ENCODE measurements at places on chromosomes 3 and 15.

DNA sequence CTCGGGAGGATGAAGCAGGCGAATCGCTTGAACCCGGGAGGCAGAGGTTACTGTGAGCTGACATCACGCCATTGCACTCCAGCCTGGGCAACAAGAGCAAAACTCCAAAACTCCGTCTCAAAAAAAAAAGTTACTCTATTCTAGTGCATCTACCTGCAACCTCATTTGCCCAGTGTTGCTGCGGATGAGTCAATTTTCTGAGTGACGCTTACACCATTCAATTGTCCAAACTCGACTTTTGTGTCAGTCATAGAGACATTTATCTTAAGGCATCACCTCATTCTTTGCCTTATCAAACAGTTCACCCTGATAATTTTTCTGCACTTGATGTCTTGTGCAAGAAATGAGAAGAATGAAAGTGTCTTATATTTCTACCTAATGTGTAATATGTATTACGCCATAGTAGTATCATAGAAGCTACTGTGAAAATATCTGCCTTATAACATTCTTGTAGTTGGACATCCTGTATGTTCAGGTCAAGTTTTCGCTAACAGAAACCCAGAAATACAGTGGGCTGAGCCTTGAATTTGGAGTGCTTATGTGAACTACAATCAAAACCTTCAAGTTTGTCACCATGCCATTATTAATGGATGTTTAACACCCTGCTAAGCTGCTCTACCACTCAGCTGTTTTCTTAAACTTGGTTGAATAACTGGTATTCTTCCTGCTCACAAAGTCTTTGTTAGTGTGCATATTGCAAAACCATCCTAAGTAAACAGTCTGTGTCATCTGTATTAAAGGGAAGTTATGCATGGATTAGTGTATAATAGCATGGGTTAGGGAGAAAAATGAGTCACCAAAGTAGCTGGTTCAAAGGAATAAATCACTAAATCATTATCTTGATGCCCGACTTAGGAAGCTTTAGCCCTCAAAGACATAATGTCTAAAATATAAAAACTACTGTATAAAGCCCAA, 531.0 kb upstream of the NR2F2 start:
- no peak for DNase-seq

- DNase-seq: peak; percentile 82
Measured at GRCh38 chr15:69576035-69576526, 123.5 kb downstream of the RPLP1 start.

DNA sequence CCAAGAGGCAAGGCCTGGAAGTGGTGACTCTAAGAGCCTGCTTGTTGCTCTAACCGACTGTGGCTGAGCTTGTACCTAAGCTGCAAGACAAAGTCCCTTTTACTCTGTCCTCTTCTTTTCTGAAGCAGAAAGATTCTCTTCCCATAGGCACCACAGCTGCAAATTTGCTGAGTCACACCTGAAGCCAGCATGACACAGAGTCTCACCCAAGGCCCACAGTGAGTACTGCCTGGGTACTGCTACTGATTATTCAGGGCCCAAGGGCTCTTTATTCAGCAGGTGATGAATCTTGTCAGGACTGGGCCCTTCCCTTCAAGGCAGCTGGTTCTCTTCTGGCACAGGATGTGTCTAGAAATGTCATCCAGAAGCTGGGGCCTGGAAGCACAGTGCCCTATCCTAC, 18.9 kb upstream of the TIGIT start:
- DNase-seq: peak; percentile 36

DNA sequence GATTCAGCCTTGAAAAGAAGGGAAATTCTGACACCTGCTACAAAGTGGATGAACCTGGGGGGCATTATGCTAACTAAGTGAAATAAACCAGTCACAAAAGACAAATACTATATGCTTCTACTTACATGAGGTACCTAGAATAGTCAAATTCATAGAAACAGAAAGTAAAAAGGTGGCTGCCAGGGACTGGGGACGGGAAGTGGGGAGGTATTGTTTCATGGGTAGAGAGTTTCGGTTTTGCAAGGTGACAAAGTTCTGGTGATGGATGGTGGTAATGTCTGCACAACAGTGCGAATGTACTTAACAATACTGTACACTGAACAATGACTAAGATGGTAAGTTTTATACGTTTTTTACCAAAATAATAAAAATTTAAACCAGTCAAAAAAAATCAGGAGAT, 4.8 kb downstream of the IDH2 start:
- peak; percentile 86 for DNase-seq

GRCh38 chr15:36622197-36622795, 42.9 kb downstream of the CDIN1 start:
- DNase-seq: no peak

DNA sequence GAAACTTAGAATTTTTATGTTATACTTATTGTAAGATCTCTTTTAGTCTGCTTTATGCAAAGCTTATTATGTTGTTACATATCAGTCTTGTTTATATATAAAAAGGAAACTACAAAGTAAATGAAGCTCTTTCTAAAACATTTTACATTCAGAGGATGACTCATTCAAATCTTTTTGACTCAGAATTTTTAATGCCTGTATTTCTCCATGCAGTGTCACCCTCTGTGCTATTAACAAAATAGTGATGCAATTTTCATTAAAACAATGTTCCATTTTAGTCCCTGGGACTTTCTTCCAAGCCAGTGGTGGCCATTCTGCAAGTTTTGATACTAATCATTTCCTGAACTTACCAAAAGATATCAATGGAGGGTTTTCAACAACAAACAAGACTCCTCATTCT, 216.1 kb downstream of the NAALADL2 start:
- DNase-seq: no peak

GRCh38 chr15:97085731-97086130, 755.2 kb downstream of the NR2F2 start:
- no peak for DNase-seq

DNA sequence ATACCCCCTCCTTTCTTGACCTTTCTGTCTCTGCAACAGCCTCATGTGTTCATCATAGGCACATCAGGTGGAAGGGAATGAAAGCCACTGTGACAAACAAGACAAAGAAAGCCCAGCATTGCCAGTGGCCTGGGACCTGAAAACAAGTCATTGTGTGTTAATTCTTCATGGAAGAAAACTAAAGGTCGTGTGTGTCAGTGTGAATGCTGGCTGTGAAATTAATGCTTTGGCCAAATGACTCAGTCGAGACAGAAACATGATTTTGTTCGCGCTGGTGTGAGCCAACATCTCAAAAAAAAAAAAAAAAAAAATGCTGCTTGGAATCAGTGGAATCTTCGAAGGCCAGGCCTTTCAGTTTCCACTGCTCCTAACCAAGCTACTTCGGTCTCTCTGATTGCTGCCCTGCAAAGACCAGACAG, 386.5 kb upstream of the PROK2 start:
- no peak for DNase-seq

GRCh38 chr3:15714448-15714847, 83.3 kb downstream of the ANKRD28 start:
- DNase-seq: no peak

DNA sequence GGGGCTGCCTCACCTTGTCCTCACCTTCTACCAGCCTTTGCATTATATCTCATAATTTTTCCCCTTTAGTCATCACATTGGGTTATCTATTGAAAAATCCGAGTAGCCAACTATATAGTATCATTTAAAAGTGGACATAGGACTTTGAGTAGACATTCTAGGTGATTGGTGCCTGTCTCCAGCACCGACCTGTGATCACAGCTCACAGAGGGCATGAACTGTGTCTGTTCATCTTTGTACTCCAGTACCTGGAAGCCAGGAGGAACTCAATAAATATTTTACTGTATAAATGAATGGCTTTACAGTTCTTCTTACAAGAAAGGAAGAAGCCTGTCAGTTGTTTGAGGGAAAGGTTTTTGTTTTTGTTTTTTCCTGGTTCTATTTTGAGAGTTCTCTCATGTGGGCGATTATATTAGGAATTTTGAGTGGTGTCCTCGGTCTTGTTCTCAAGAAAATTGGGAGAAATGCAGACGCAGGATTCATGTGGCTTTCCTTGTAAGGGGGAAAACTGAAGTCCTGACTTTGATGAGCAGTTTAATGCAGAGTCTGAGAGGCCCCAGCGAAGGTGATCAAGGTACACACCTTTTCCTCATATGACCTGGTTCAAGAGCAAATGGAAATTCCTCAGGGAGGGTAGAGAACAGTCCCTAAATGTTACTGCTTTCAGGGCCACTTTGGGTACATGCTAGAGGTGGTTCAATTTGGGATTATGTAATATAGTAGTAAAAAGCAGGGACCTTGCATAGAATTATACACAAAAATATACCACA, 46.1 kb downstream of the CMTM8 start:
- DNase-seq: no peak

- no peak for DNase-seq
Measured at GRCh38 chr15:51939216-51939615, 32.4 kb downstream of the LEO1 start.

DNA sequence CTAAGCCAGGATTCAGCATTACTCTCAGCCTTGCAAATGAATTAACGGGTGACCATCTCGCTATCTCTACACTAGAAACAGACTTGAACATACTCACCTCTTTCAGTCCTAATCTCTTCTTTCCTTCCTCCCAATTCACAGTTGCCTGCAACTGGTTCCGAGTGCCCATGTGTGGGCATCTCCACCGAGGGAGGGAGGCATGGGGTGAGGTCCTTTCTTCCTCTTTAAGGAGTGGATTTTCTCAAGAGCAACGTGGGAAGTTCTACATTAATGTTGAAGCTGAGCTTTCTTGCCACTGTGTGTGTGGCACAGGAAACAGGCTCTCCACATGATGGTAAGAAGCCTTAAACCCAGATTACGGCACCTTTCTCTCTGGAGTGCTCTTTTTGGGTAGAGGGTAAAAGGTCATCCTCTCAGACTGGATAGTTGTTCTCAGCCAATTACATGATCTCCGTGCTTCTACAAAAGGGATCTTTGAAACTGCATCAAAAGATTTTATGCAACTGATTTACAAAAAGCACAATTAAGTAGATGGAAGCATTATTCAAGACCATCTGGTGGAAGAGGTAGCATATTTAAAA, 286.8 kb upstream of the NR2F2 start:
- no peak for DNase-seq

DNA sequence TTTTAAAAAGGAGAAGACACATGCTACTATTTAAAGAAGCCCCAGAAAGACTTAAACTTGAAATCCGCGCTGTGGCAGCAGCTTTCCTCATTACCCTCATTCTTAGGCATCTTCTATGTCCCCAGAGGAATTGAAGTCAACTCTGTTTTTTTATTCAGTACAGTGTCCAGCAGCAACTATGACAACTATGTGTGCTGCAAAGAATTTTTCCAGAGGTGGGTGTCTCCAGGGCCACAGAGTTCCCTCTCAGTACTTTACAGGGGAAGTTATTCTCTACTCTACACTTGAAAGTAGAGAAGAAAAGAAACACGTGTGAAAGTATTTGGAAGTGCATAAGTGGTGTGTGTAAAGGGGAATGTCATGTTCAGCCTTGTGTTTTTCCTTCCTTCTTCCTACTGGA, 32.0 kb downstream of the GATM start:
- no peak for DNase-seq

GRCh38 chr3:185677146-185677829, 91.2 kb downstream of the SENP2 start:
- no peak for DNase-seq

DNA sequence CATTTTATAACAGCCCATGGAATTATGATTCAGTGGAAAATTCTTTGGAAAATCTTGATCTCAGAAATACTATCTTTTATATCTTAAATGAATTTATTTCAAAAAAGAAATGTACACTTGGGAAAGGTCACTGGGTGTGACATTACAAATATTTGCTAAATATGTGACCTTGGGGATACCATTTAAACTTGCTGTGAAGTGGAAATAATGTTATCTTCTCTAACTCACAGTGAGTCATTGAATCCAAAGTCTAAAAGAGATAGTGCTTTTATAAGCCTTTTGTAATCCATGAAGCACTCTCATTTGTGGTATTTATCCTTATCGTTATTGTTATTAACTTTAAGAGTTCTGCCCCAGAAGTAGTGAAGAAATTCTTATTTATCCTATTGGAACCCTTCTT, 289.8 kb upstream of the SEMA6D start:
- no peak for DNase-seq

- no peak for DNase-seq
Measured at GRCh38 chr3:175737646-175738572, 878.8 kb downstream of the NAALADL2 start.

GRCh38 chr3:41693799-41694198, 268.1 kb downstream of the ULK4 start:
- DNase-seq: no peak

- no peak for DNase-seq
Measured at GRCh38 chr3:44175070-44175469, 66.6 kb upstream of the TOPAZ1 start.

GRCh38 chr3:166013073-166013679, 176.0 kb upstream of the BCHE start:
- no peak for DNase-seq

DNA sequence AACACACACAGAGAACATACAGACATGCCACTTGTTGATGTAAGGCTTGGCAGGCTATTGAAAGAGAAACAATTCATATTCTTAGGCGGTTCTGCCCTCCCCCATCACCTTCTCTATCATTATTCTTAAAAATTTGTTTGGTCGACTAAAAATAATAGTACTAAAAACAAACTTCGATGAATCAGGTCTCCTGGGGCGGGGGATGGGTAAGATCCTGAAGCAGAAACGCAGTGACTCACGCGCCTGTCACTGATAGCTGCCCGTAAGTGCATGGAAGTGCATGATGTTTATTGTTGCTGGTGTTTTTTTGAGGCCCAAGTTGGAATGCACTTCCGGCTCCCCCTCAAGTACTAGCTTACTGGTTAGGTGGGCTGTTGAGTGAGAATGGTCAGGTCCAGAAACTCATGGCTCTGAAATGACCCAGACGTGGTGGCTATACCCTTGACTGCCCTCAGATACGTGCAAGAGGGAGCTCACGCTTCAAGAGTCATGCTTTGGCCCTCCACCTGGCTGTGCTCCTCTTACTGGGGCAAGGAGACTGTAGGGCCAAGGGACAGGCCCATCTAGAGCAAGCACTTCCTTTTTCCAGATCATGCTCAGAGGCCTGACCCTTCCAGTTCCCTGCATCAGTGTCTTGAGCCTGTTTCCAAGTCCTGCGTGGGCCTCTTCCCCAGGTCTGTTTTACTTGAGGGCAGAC, 10.9 kb downstream of the SMAD3 start:
- DNase-seq: peak; percentile 89

GRCh38 chr15:84752700-84753099, 4.3 kb downstream of the ZNF592 start:
- no peak for DNase-seq

- DNase-seq: no peak
Measured at GRCh38 chr3:120763601-120764000, 21.1 kb downstream of the GTF2E1 start.

DNA sequence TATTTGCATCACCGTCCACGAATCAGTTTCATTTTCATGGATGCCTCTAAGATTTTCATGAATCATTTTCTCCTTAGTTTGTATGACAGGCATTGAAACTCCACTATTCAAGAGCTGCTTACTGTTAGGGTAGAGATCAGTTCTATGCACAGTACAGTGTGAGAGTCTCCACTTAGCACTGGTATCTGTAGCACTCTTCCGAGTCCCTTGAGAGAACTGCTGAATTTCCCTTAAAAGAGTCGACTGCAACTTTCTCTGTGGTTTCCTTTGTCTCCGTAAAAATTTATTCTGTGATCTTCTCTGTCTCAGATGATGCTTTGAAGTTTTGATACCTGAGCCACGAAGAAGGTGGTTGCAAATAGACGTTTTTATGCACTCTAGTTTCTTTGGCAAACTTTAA, 14.8 kb downstream of the GTPBP8 start:
- DNase-seq: peak; percentile 57

- no peak for DNase-seq
Measured at GRCh38 chr3:23239211-23240068, 36.3 kb downstream of the UBE2E2 start.

GRCh38 chr3:72800869-72801268, 47.4 kb downstream of the SHQ1 start:
- DNase-seq: no peak

GRCh38 chr3:116390318-116390717, 55.0 kb downstream of the LSAMP start:
- DNase-seq: no peak
